ENCODE measurements at places on chromosomes 5 and 9.

DNA sequence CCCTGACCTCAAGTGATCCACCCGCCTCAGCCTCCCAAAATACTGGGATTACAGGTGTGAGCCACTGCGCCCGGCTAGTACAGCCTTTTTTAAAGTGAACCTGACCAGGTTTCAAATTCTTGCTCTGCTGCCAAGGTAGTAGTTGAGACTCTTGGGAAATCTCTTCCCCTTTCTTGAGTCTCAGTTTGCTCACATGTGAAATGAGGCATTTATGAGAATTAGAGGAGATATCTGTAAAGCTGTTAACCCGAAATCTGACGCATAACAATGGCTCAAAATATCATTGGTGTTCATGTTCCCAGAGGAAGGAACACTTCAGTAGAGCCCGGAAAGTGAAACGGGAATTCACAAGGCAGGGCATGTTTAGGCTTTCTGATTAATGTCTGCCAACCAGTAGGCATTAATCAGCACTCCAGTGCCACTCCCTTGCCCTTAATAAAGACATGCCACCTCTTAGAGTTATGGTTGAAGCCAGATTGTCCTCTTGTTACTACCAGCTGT is 1.5 kb downstream of the ARPC5L start:
- DNase-seq: no peak

- no peak for DNase-seq
Observed at GRCh38 chr9:78781681-78782080, 484.8 kb downstream of the PSAT1 start.

DNA sequence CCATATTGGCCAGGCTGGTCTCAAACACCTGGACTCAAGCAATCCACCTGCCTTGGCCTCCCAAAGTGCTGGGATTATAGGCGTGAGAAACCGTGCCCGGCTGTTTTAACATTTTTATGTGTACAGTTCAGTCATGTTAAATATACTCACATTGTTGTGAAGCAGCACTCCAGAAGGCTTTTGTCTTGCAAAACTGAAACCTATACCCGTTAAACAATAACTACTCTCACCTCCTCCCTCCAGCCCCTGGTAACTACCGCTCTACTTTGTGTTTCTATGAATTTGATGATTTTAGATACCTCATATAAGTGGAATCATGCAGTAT is 23.1 kb upstream of the SHB start:
- no peak for DNase-seq

DNA sequence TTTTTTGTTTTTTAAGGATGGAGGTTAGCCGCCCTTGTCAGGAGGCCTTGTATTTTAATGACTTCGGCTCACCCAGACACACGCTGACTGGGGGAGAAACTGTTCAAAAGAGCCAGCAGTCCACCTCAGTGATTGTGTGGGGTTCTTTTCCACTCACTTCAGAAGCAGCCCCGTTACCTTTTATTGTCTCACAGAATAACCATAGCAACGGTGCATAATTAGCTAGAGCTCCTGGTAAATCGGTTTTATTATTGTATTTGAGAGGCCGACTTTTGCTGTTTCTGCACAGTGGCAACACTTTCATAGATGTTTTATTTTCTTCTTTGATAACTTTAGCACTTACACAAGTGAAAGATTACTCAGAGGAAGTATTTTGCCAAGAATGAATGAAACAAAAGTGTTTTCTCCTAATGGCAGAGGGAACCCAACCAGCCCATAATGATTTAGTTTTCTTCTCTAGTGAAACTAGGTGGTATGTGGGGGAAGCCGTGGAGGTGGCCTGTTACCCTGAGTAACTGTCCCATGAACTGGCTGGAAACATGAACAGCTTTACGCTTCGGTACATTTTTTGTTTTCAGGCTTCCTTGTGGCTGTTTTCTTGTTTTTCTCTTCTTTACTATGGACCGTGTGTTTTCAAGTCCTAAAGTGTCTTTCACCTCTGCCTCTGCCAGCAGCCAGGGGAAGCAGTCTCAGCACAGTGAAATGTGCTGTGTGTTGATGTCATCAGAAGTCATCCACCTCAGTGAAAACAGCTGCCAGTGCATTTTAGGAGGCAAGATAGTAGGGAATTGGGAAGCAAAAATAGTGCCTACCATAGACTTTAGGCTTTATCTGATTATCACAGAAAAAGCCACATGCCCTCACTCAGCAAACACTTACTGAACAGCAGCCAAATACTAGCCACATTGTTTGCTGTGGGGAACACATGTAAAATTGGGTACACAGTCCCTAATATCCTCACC is 414.7 kb downstream of the KDM4C start:
- no peak for DNase-seq

- no peak for DNase-seq
Observed at GRCh38 chr5:178291161-178291561, 58.6 kb upstream of the PHYKPL start.

DNA sequence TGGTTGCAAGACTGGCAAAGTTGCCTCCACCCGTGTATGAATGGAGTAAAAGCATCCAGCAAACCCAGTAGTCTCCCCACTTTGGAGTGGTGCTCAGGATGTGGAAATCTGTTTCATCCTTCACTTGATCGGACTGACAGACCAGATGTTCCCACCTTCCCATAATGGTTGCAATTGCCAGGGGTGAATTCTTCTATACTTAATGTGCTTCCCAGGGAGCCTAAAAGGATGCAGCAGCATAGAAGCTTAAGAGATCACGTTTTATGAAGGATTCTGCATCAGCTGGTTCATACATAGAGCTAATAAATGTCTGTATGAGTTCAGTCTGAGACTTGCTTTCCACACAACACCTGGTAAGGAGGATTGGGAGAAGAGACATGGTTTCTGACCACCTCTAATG is 198.8 kb upstream of the S1PR3 start:
- no peak for DNase-seq

- DNase-seq: no peak
Observed at GRCh38 chr9:95780751-95781150, 94.7 kb upstream of the ERCC6L2 start.

DNA sequence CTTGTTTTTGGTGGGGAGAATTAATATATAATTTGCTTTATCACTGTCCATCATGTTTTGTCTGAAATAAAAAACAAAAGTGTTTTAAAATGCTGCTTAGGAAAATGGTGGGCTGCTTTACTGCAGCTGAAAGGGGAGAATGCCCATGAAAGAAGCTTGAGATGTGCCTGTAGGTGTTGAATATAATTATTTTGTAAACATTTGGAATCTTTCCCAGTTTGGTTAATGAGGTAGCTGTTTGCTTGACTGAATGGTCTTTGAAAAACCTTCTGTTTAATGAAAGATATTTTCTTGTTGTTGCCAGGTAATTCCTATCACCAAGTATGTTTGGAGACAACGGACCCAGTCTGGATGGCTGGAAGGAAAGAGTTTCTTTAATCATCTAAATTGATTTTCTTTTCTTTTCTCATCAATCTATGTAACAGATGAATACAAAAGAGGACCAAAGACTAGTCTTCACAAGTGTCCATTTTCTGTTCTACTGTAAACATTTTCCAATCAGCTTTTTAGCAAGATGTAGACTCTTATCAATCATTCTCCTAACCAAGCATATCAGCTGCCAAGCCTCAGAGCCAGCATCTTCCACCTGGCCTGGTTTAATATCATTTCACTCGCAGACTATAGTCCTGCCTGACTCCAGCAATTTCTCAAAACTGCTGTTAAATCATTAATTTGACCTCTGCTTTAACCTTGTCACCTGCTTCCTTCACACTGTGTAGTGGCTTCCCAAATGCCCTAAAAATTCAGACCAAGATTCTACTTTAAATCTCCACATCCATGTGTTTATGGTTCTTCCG is 441.2 kb upstream of the CHD1 start:
- DNase-seq: no peak

DNA sequence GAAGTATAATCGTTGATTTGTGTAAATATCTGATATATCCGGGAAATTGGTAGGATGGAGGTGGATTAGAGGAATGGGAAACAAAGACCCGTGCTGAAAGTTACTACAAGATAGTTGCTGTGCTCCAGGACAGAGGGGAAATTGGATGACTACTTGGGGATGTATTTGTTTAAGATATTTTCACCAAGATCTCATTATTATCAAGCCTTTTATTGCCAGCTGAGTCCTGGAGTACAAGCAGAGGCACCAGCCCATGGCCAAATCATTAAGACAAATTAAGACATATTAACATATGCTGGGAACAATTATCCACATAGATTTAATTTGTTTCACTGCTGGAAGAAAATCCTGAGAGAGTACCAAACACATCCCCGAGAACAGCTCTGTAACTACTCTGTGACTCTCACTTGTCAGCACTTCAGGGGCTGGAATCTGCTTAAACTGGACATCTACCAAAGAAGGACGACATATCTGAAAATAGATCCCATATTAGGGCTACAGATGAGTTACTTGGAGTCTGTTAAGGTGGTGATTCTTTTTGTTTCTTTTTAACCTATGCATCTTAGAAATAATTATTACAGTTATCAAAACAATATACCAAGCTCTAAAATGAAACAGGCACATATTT is 68.2 kb downstream of the SLC1A1 start:
- DNase-seq: no peak

DNA sequence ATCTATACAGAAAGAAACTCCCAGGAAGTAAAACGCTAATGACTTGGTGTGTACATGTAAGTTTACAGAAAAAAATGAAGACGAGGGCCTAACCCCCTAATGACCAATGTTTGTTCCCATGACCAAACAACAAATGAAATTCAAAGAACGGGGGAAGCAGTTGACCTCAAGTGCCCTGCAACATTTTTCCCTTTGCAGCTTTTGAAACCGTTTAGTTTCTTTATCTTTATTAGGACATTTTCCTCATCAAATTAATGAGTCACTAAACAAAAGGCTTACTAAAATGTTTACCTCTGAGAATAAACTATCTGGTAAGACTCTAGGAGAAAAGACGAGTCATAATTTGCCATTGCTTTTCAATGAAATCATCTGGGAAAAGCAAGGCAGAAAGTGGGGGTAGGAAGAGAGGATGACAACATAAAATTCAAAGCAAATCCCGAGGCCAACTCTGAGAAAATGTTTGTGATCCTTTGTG is 57.4 kb downstream of the LHFPL2 start:
- no peak for DNase-seq

DNA sequence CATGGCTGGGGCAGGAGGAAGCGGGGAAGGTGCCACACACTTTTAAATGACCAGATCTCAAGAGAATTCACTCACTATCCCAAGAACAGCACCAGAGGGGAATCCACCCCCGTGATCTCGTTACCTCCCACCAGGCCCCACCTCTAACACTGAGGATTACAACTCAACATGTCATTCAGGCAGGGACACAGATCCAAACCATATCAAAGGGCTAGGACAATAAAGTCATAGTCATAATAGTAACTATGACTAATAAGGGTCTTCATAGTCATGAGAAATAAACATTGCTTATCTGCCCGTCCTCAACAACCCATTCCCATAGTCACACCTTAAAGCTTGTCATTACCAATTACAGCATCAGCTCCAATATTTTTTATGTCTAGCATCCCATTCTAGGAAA is 65.3 kb upstream of the SMC2 start:
- DNase-seq: no peak

GRCh38 chr5:168273056-168273980 is 18.1 kb upstream of the WWC1 start:
- DNase-seq: no peak

DNA sequence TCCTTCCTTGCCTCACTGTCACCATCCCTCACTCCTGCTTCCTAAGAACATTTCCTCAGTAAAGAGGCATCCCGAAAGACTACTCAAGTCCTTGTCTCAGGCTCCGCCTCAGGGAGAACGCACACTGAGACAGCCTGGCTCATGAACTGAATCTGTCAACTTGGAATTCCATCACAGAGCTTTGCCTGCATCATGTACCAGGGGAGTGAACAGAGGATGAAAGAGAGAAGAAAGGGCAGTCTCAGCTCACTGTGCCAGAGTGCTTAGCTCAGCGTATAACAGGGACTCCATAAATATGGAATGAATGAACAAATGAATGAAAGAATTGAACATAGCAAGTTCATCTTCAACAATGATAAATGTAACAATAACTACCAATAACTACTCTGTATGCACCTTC is 68.7 kb upstream of the SLC1A3 start:
- DNase-seq: no peak

DNA sequence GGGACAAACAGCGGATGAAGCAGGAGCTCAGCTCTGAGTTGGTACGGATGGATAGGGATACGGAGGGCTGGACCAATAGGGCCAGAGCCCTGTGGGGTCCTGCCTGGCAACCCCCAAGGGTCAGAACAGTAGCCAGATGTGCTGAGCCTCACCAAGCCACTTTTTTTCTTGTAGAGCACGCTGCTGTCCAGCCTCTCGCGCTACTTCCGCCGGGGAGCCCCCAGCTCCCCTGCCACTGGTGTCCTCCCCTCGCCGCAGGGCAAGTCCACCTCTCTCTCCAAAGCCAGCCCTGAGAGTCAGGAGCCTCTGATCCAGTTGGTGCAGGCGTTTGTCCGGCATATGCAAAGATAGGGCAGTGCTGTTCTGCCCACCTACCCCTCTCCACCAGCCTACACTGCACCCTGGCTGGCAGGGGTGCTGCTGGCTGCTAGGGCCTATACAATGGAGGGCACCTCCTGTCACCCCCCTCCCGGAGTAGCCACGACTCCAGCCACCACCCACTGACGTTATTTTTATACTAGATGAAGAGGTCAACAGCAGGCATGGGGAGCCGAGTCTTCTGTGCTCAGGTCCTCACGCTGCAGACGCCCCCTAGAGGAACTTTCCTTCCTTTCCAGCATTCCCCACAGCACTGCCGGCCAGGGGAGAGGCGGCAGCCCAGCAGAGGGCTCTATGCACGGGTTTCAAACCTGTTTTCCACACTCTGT is 21.6 kb downstream of the SH3GLB2 start:
- peak; percentile 19 for DNase-seq

DNA sequence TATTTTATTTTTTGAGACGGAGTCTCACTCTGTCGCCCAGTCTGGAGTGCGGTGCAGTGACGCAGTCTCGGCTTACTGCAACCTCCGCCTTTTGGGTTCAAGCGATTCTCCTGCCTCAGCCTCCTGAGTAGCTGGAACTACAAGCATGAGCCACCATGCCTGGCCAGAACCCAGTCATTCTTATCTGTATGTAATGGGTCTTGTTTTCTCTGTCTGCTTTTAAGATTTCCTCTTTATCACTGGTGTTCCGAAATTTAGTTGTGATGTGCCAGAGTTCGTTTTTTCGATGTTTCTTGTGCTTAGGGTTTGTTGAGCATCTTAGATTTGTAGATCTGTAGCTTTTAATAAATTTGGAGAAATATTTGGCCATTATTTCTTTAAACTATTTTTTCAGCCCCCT is 19.2 kb downstream of the SLC25A25 start:
- no peak for DNase-seq

- DNase-seq: no peak
Observed at GRCh38 chr5:102975045-102975444, 144.9 kb downstream of the GIN1 start.

DNA sequence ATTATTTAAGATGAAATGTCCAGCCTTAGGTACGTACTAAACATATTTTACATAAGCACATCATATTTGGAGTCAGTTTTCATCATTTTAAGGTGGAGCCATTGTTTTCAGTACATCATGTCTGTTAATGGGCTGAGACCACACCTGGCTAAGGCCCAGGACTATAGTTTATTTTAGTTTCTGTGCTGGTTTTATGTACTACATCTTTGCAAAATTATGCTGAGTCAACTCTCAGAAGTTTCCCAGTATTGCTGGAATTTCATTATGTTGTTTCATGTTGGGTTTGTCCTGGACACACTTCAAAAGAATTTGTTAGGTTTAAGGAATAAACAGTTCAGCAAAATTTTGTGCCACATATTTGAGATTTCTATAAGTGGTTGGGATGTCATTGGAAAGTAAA is 171.2 kb downstream of the CCDC171 start:
- no peak for DNase-seq

Measured in stimulated activated CD8-positive, alpha-beta memory T cell treated with anti-CD3 and anti-CD28 coated beads, Interleukin-2, amount 100 ng/mL, for 48 hours (primary cell).